Activated CD8-positive, alpha-beta T cell treated with anti-CD3 and anti-CD28 coated beads, Interleukin-2, amount 10 ng/mL, durations not matched to agents 7 days and 5 days (primary cell): ENCODE measurements at places on chromosomes 12 and 14. TPM values are rescaled to one million over a fixed set of nuclear protein-coding genes. Genes with fewer than 3 reads are reported as not detected.

Gene SUSD6
- 40.0 TPM for total RNA-seq

GRCh38 chr12:108650083-108650482 lies 16.4 kb upstream of the SELPLG start:
- H3K27ac ChIP-seq, result no peak overlapping the region
- H3K27me3 ChIP-seq, result no peaks in the 10 kb centered on the region
- H3K36me3 ChIP-seq, result peaks cover 34% of the 10 kb centered on the region
- no peak overlapping the region for H3K4me3 ChIP-seq
- DNase-seq, result no peak

GRCh38 chr12:29051221-29051620 lies 97.9 kb upstream of the FAR2 start:
- no peaks in the 10 kb centered on the region for H3K36me3 ChIP-seq
- H3K27me3 ChIP-seq, result peaks cover 11% of the 10 kb centered on the region
- H3K27ac ChIP-seq, result no peak overlapping the region
- no peaks in the 10 kb centered on the region for H3K4me1 ChIP-seq
- no peak for DNase-seq

GRCh38 chr12:122393817-122394216 lies 28.7 kb downstream of the CLIP1 start:
- H3K4me1 ChIP-seq, result peaks cover 12% of the 10 kb centered on the region
- H3K36me3 ChIP-seq, result peaks cover 2% of the 10 kb centered on the region

- H3K27me3 ChIP-seq, result no peaks in the 10 kb centered on the region
- peaks cover 27% of the 10 kb centered on the region for H3K4me1 ChIP-seq
- no peak overlapping the region for H3K27ac ChIP-seq
- no peak overlapping the region for H3K4me3 ChIP-seq
- DNase-seq, result no peak
Measured at GRCh38 chr14:61491876-61492434, 170.6 kb downstream of the PRKCH start.
